ENCODE measurements at places on chromosomes 4 and X.

DNA sequence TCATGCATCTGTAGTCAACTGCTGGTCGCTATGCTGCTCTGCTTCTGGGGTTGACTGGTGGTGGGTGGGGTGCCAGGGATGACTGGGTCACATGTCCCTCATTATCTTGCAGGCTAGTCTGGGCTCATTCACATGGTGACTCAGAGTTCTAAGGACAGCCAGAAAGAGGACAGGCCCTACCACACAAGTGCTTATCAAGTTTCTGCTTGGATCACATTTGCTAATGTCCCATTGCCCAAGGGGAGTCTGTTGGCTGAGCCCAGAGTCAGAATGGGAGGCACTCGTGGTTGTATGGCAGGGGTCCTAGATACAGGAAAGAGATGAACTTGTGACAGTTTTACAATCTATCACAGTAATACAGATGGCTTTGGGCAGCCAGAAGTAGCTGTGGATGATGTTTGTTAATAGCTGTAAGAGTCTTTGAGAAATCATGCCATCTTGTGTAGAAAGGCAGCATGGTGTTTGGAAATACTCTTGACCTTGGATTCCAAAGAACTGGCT, 221.3 kb downstream of the GPAT3 start:
- DNase-seq = no peak

DNA sequence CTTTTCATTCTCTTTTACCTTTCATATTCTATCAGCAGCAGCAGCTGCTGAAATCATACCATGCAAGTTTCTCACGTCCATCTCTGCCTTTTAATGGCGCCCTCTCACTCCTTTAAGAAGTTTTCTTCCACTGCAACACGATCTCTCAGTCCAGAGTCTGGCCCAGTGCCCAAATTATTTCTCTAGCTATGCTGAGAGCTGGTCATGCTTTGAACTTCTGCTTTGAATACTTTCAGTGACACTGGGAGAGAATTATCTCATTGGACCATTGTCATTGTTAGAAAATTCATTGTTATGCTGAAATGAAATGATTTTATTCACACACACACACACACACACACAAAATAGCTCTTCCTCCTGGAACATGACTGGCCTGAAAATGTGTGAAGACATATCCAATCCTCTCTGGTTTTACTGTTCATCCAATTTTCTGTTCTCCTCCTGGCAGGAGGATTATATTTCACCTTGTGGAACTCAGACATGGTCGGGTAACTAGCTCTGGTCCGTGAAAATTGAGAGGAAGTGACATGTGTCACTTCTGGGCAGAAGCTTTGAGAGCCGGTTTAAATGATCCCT, 1.3 kb upstream of the PDHA1 start:
- DNase-seq = no peak

DNA sequence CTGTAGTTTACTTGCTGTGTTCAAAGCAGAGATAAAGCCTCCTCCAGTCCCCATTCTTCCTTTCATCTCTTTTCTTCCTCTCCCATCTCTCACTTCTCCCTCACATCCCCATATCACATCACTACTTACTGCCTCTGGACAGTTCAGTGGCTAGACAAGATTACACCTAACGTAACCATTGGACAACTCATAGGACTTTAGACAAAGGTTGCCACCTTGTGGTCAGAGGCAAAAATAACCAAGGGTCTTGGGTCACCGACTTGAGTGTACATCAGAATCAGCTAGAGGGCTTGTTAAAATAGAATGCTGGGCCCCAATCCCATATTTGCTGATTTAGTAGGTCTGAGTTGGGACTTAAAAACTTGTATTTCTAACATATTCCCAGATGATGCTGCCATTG, 109.3 kb upstream of the DGKK start:
- DNase-seq = peak; percentile 65

GRCh38 chrX:150225266-150225665, 137.9 kb upstream of the MAMLD1 start:
- no peak for DNase-seq

- DNase-seq = no peak
Observed at GRCh38 chr4:81881855-81882621, 410.3 kb upstream of the RASGEF1B start.

DNA sequence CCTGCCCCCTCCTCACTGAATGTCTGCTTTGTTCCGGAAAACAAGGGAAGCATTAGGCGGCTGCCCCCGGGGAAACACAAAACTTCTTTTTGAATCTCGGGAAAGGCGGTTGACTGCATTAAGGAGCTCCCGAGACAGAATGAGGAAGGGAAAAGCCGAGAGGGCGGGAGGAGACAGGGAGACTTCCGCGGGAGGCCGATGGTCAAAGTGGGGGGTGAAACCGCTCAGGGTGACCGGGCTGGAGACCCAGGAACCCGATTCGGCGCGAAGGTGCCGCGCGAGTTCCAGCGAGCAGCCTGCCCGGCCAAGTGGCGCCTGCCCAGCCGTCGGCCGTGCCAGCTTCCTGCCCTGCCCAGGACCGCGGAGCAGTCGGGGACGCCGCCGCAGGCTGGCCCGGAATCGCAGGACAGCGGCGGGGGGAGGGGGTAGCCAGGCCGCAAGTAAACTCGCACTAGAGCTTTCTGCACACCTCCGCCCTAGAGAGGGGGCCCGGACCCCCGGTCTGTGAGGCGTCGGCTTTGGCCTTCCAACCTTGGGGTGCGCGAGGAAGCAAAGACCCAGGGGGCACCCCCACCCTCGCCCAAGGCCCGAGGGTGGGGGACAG, 55.1 kb upstream of the BCOR start:
- DNase-seq = no peak

DNA sequence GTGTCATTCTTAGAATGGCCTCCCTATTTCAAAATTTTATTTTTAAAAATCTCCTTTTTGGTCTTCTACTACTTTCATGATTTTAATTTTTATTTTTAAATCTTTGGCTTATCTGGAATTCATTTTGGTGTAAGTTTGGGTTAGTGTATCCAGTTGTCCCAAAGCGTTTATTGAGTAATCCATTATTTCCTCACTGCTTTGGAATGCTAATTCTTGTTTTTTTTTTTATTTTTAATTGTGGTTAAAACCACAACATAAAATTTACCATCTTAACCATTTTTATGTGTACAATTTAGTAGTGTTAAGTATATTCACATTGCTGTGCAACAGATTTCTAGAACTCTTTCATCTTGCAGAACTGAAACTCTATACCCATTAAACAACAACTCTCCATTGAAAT, 8.7 kb downstream of the CITED1 start:
- DNase-seq = no peak

GRCh38 chr4:16967722-16968121, 69.3 kb upstream of the LDB2 start:
- no peak for DNase-seq

DNA sequence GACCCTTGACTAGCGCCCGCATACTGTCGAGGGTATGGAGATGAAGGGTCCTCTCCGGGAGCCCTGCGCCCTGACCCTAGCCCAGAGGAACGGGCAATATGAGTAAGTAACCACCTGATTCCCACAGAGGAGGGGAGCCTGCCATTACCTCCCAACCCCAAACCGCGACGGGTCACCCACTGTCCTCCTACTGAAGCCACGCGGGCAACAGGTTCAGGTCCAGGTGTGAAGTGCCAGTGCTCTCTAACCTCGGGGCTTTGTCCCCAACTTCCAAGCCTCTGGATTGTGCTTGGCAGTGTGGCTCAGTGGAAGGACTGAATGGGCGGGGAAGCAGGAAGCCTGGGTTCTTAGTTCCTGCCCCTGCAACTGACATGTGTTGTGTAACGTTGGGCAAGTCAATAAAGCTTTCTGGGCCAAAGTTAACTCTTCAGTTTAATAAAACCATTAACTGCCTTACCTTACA, 694 bp downstream of the OCRL start:
- no peak for DNase-seq

DNA sequence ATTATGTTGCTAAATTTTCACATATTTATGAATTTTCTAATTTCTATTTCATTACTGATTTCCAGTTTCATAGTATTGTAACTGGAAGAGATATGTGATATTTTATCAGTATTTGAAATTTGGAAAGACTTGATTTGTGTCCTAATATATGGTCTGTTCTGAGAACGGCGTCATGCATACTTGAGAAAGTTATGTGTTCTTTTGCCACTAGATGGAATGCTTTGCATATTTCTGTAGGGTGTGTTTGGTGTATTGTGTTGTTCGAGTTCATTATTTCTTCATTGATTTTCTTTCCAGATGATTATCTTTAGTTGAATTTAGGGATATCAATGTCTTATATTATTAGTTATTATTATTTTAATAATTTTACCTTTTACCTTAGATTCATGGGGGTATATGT, 110.6 kb upstream of the ITM2A start:
- DNase-seq = no peak

DNA sequence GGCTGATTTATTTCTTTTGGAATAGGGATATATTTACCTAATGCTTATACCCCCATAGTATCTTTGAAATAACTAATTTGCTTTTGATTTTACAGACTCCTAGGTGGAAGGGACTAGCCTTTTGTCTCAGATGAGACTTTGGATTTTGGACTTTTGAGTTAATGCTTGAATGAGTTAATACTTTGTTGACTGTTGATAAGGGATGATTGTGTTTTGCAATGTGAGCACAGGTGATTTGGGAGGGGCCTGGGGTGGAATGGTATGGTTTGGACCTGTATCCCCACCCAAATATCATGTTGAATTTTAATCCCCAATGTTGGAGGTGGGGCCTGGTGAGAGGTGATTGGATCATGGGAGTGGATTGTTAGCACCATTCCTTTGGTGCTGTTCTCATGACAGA, 117.4 kb upstream of the ZC4H2 start:
- no peak for DNase-seq

Data from activated CD4-positive, alpha-beta T cell treated with anti-CD3 and anti-CD28 coated beads, Interleukin-2, Interleukin-6, amounts not matched to agents 100 ng/mL and 50 ng/mL, durations not matched to agents 16 hours and 8 hours (primary cell).